Muscle of leg (tissue), 16 donors: ENCODE measurements at places on chromosomes 12 and 14. TPM values are rescaled to one million over a fixed set of nuclear protein-coding genes. Genes with fewer than 3 reads are reported as not detected.

DNA sequence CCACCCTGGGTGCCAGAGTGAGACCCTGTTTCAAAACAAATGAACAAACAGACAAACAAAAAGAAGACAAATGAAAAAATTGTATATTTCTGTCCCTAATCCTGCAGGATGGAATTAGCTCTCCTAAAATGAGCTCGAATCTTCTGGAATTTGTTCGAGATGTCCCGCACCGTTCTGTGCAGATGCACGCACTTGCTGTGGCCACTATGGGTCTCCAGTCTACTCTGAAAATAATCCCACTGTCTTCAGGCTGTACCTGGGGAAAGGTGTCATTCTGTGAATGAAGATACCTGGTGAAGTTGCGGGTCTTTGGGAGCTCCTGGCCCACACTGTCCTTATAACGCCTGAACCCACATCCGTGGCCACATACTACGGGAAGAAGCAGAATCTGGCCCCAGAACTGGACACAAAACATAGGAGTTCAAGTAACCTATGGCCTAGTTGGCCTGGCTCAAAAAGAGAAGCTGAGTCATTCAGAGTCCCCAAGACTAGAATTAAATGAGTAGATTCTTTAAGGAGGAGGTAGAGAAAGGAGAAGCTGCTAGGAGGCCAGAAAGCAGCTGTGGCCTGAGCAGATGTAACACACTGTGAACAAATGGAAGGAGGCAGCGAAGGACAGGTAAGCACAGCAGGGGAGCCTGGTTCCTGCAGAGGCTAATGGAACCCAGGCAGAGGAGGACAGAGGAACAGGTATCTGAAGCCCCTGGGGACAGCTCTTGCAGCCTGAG, 108.6 kb downstream of the FOXN3 start:
- no peak overlapping the region for H3K27ac ChIP-seq
- DNase-seq = peak; percentile 49
- peaks cover 7% of the 10 kb centered on the region for H3K36me3 ChIP-seq
- H3K4me3 ChIP-seq = no peak overlapping the region

Gene MYH6
- polyA plus RNA-seq = 4.4 TPM

Gene ENDOU
- 0.41 TPM for polyA plus RNA-seq

- no peak overlapping the region for H3K27ac ChIP-seq
- no peak for DNase-seq
- no peak overlapping the region for H3K4me3 ChIP-seq
Measured at GRCh38 chr12:22366181-22366580, 31.7 kb upstream of the ST8SIA1 start.

- peaks cover 20% of the 10 kb centered on the region for H3K36me3 ChIP-seq
- H3K4me3 ChIP-seq = no peak overlapping the region
- no peak overlapping the region for H3K27ac ChIP-seq
- DNase-seq = no peak
- H3K27me3 ChIP-seq = no peaks in the 10 kb centered on the region
Measured at GRCh38 chr14:96294246-96294645, 38.2 kb downstream of the BDKRB1 start.

- no peaks in the 10 kb centered on the region for H3K27me3 ChIP-seq
- no peak for DNase-seq
- H3K4me1 ChIP-seq = peaks cover 3% of the 10 kb centered on the region
- no peak overlapping the region for H3K4me3 ChIP-seq
- no peaks in the 10 kb centered on the region for H3K36me3 ChIP-seq
- H3K27ac ChIP-seq = no peak overlapping the region
Measured at GRCh38 chr12:78018171-78018910, 187.6 kb downstream of the NAV3 start.

DNA sequence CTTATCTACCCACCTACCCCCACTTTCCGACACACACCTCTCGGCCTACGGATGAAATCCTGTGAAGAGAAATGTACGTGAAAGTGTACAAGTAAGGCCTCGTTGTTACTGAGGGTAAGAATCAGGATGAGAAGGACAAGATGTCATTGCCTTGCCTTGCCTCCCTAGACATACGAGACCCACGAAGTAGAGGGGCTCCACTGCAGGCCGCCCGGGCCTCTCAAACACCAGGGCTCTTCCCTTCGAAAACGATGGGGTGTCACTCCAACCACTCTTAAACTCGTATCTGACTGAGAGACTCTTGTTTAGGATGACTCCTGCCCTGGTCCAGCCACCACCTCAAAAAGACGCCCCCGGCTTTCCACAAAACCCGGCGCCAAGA, 498 bp downstream of the RACGAP1 start:
- DNase-seq = no peak
- H3K36me3 ChIP-seq = no peaks in the 10 kb centered on the region
- peak overlapping the region; percentile 92 for H3K4me3 ChIP-seq
- H3K4me1 ChIP-seq = peaks cover 6% of the 10 kb centered on the region

GRCh38 chr14:20680843-20681347, 3.5 kb upstream of the RNASE4 start:
- DNase-seq = peak; percentile 91
- no peaks in the 10 kb centered on the region for H3K36me3 ChIP-seq
- H3K4me3 ChIP-seq = peak overlapping the region; percentile 85
- peak overlapping the region; percentile 100 for H3K27ac ChIP-seq

DNA sequence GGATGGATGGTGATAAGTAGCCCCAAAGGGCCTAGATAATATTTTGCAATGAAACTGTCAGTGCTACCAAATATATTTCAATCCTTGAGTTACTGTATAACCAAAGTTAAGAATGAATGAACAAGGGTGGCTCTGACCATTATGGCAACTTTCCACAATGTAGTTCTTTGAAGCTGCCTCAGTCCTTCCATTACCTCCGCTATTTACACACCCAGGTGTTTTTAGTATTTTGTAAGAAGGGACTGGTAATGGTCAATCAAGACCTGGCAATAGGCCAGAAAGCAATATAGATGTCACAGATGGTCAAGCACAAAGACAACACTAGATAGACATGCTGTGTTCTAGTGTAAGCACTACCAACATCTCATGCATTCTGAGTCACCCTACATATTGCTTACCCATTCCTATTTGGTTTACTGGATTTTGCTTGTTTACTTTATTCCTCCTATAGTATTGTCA, 16.3 kb downstream of the DUSP16 start:
- no peak overlapping the region for H3K27ac ChIP-seq
- H3K27me3 ChIP-seq = no peaks in the 10 kb centered on the region
- H3K36me3 ChIP-seq = no peaks in the 10 kb centered on the region
- no peaks in the 10 kb centered on the region for H3K4me1 ChIP-seq
- H3K4me3 ChIP-seq = no peak overlapping the region
- DNase-seq = no peak

DNA sequence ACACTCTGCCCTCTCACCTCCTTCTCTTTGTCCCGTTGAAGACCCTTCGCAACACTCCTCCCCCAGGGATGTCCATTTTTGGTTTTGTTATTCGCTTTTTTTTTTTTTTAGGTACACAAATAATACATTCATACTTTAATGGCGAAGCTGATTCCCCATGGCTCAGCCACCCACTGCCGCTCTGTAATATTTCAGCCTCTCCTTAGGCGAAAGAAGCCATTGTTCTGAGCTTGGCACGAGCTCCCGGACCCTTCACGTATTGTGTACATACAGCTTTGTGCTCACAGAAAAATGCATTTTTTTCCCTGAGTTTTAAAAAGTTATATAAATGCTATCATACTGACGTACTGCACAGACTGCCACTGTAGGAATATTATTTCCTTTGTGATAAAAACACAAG, 115.0 kb downstream of the TMEM132C start:
- no peak for DNase-seq
- H3K4me3 ChIP-seq = no peak overlapping the region
- H3K27ac ChIP-seq = no peak overlapping the region
- peaks cover 7% of the 10 kb centered on the region for H3K4me1 ChIP-seq

GRCh38 chr14:96049932-96050331, 10.8 kb downstream of the C14orf132 start:
- DNase-seq = peak; percentile 32
- H3K27me3 ChIP-seq = peaks cover 2% of the 10 kb centered on the region
- H3K4me1 ChIP-seq = peaks cover 26% of the 10 kb centered on the region
- H3K36me3 ChIP-seq = peaks cover 2% of the 10 kb centered on the region
- H3K27ac ChIP-seq = no peak overlapping the region

Gene SLC6A13
- polyA plus RNA-seq = 6.8 TPM

Gene PCED1B
- polyA plus RNA-seq = 0.48 TPM

GRCh38 chr12:120102189-120103043, 14.1 kb downstream of the RAB35 start:
- H3K27ac ChIP-seq = peak overlapping the region; percentile 84
- no peak for DNase-seq
- H3K27me3 ChIP-seq = no peaks in the 10 kb centered on the region
- peaks cover 55% of the 10 kb centered on the region for H3K36me3 ChIP-seq

- no peaks in the 10 kb centered on the region for H3K27me3 ChIP-seq
- no peak overlapping the region for H3K27ac ChIP-seq
- H3K4me1 ChIP-seq = no peaks in the 10 kb centered on the region
- no peak for DNase-seq
Measured at GRCh38 chr12:113019025-113019424, 37.5 kb upstream of the DTX1 start.

- H3K4me1 ChIP-seq = peaks cover 29% of the 10 kb centered on the region
- peak; percentile 96 for DNase-seq
- peak overlapping the region; percentile 100 for H3K4me3 ChIP-seq
- peak overlapping the region; percentile 100 for H3K27ac ChIP-seq
- peaks cover 26% of the 10 kb centered on the region for H3K36me3 ChIP-seq
- no peaks in the 10 kb centered on the region for H3K27me3 ChIP-seq
Measured at GRCh38 chr14:68794130-68794850, 1.4 kb upstream of the ZFP36L1 start.

- DNase-seq = no peak
- H3K27me3 ChIP-seq = peaks cover 2% of the 10 kb centered on the region
- no peaks in the 10 kb centered on the region for H3K36me3 ChIP-seq
- no peaks in the 10 kb centered on the region for H3K4me1 ChIP-seq
Measured at GRCh38 chr14:76260749-76261148, 109.0 kb downstream of the GPATCH2L start.

DNA sequence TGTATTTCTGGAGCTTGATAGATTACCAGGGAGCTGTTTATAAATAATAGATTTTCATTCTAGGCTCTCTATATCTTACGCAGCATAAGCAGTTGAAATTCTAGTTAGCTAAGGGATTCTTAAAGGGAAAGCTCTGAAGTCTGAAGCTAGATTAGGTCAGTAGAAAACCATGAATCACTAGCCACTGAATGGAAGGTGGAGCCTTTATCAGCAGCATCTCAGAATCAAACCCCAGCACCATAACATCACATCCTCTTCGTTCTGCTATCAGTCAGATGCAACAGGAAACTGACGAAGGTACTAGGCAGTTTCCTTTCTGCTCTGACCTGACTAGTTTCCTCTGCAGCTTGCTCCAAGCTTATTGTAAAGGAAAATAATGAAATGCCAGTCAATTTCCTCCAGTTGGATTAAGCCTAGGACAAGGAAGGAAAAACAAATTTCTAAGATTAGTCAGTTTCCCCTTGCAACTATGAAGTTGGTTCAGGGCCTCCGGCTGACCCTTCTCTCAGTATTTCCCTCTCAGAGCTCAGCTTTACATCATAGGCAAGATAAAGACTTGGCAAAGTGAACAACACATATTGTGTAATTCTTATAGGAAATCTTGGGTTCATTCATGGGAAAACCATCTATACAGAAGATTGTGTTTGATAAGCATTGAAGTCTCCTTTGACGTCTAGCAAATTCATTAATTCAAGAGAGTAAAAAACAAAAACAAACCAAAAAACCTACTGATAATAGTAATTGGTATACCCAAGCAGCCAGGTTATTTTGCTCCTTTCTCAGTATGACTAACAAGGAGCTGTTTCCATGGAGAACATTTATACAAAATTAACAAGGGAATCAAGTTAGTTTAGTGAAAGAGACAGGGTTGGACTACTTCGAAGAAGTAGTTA, 43.4 kb upstream of the CFAP54 start:
- no peaks in the 10 kb centered on the region for H3K36me3 ChIP-seq
- no peaks in the 10 kb centered on the region for H3K27me3 ChIP-seq
- no peak overlapping the region for H3K4me3 ChIP-seq
- peak overlapping the region; percentile 86 for H3K27ac ChIP-seq
- no peaks in the 10 kb centered on the region for H3K4me1 ChIP-seq
- DNase-seq = peak; percentile 66

DNA sequence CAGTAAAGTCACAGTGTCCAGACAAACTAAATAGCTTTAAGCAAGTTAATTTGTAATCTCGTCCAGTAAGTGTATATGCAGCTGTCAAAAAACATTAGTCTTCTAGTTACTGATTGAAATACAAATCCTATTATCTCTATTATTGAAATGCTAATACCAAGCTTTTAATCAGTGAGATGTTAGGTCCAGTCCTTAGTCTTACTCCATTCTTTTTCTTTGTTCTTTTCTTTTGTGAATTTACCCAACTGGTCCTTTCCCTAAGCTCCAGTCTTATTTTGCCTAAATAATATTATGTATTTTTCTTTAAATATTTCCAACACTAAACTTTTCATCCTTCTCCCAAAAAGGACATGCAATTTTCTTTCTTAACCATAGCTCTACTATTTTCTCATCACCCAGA, 57.2 kb downstream of the TSPAN19 start:
- no peak overlapping the region for H3K27ac ChIP-seq
- no peaks in the 10 kb centered on the region for H3K36me3 ChIP-seq
- no peaks in the 10 kb centered on the region for H3K4me1 ChIP-seq
- H3K27me3 ChIP-seq = no peaks in the 10 kb centered on the region

DNA sequence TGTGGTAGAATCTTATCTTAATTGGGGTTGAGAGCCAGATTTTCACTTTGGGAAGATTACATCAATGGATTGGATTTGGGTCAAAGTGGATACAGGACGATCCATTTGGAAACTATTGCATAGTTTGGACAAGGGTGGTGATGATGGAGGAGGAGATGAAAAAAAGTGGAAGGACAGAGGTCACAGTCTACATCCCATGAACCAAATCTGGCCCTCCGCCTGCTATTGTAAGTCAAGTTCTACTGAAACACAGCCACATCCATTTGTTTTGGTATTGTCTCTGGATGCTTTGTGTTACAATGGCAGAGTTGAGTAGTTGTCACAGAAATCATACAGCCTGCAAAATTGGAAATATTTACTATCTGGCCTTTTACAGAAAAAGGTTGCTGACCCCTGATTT, 296.8 kb upstream of the NOS1 start:
- peaks cover 2% of the 10 kb centered on the region for H3K27me3 ChIP-seq
- no peaks in the 10 kb centered on the region for H3K36me3 ChIP-seq
- no peak for DNase-seq
- H3K4me1 ChIP-seq = no peaks in the 10 kb centered on the region

- DNase-seq = no peak
- H3K27ac ChIP-seq = no peak overlapping the region
- H3K4me1 ChIP-seq = no peaks in the 10 kb centered on the region
- peaks cover 21% of the 10 kb centered on the region for H3K27me3 ChIP-seq
Measured at GRCh38 chr14:99382781-99383471, 97.7 kb downstream of the SETD3 start.

GRCh38 chr14:101927859-101928258, 36.5 kb upstream of the DYNC1H1 start:
- H3K27me3 ChIP-seq = no peaks in the 10 kb centered on the region
- peaks cover 22% of the 10 kb centered on the region for H3K36me3 ChIP-seq
- DNase-seq = peak; percentile 97
- H3K27ac ChIP-seq = peak overlapping the region; percentile 82
- peaks cover 10% of the 10 kb centered on the region for H3K4me1 ChIP-seq
- H3K4me3 ChIP-seq = no peak overlapping the region
